ENCODE measurements at places on chromosomes 7 and 10.

DNA sequence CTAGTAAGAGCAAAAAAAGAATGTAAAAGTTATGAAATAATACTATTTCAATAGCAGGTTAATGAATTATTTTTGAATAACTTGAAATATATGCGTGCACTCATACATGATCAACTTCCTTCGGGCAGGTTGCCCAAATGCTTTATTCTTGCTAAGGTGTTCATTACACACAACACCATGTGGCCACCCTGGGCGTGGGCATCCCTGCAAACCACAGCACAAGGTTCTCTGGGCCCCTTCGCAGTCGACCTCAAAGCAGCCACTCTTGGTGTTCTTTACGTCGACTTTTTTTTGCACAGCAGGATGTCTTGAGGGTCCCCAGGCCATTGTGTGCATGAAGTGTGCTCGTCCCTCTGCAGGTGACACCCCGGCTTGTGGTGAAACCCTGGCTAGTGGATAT lies 300.7 kb upstream of the PITRM1 start:
- no peak overlapping the region for H3K27ac ChIP-seq
- no peaks in the 10 kb centered on the region for H3K36me3 ChIP-seq
- peaks cover 50% of the 10 kb centered on the region for H3K4me1 ChIP-seq
- DNase-seq = no peak

- no peak overlapping the region for H3K27ac ChIP-seq
- H3K4me1 ChIP-seq = no peaks in the 10 kb centered on the region
- no peaks in the 10 kb centered on the region for H3K27me3 ChIP-seq
These were observed 98.6 kb upstream of the KCTD7 start for GRCh38 chr7:66529883-66530610.

DNA sequence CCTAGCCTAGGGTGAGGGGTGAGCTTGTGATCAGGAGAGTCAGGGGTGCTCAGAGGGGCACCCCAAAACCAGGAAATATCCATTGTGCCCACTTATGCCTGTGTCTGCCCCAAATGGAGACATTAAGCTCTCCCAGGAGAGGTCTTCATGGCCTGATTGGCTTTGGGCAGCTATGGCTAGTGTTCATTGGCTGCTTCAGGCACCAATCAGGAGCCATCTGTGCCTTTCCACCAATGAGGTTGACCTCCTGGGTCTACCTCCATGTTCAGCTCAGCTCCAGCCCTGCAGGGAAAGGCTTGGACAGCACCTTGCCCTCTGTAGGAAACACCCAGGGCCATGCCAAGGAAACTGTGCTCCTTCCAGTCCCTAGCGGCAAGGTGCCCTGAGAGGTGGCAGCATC lies 23.9 kb upstream of the HSPB1 start:
- no peak overlapping the region for H3K4me3 ChIP-seq
- peaks cover 49% of the 10 kb centered on the region for H3K27me3 ChIP-seq
- no peak overlapping the region for H3K27ac ChIP-seq
- no peaks in the 10 kb centered on the region for H3K36me3 ChIP-seq

GRCh38 chr10:126930883-126931503 lies 25.8 kb downstream of the DOCK1 start:
- no peak for DNase-seq
- H3K27me3 ChIP-seq = no peaks in the 10 kb centered on the region
- H3K4me3 ChIP-seq = no peak overlapping the region
- H3K27ac ChIP-seq = no peak overlapping the region
- no peaks in the 10 kb centered on the region for H3K36me3 ChIP-seq

- H3K27me3 ChIP-seq = no peaks in the 10 kb centered on the region
- no peaks in the 10 kb centered on the region for H3K36me3 ChIP-seq
- no peaks in the 10 kb centered on the region for H3K4me1 ChIP-seq
- DNase-seq = no peak
- no peak overlapping the region for H3K27ac ChIP-seq
These were observed 306.3 kb downstream of the FZD1 start for GRCh38 chr7:91570560-91570959.

DNA sequence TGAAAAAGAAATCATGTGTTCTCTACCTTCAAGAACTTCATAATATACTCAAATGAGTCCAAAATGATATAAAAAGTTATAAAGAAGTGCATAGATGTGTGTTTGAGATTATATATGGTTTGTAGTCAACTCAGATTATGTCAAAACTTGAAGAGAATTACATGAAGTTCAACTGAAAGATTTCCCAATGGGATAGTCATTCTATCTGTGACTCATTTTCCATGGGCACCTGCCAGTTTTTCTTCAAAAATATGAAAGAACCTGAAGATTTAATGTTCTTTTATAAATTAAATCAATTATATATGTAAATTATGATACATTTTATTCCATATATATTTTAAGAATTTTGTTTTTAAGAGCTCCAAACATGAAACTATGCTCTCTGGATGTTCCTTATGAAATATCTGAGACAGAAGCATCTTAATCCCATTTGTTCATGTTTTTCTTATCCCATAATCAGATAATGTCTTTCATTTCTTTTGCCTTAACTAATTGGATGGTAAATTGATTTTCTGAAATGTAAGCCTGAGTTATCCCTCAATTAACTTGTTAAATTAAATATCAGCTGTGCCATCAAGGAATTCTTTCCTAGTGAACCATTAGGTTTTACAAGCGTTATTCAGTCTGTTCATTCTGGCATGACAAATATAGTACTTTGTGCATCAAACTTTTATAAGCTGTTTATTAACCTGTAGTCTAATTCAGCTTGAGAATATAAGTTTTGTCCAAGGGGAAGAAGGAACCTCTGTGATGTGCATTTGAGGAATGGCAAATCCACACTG lies 387.1 kb downstream of the IPMK start:
- H3K27me3 ChIP-seq = no peaks in the 10 kb centered on the region
- H3K4me1 ChIP-seq = no peaks in the 10 kb centered on the region
- no peak overlapping the region for H3K4me3 ChIP-seq
- no peak overlapping the region for H3K27ac ChIP-seq
- no peaks in the 10 kb centered on the region for H3K36me3 ChIP-seq

GRCh38 chr10:27857616-27858015 lies 112.0 kb upstream of the MKX start:
- no peak overlapping the region for H3K4me3 ChIP-seq
- no peak for DNase-seq
- H3K27me3 ChIP-seq = peaks cover 2% of the 10 kb centered on the region
- H3K36me3 ChIP-seq = no peaks in the 10 kb centered on the region
- no peaks in the 10 kb centered on the region for H3K4me1 ChIP-seq

- H3K27ac ChIP-seq = no peak overlapping the region
- no peaks in the 10 kb centered on the region for H3K36me3 ChIP-seq
- H3K27me3 ChIP-seq = no peaks in the 10 kb centered on the region
- H3K4me1 ChIP-seq = no peaks in the 10 kb centered on the region
- H3K4me3 ChIP-seq = no peak overlapping the region
These were observed 497.4 kb downstream of the GRM8 start for GRCh38 chr7:126755381-126755780.

GRCh38 chr10:96697438-96697837 lies 22.9 kb downstream of the PIK3AP1 start:
- no peak overlapping the region for H3K27ac ChIP-seq
- no peaks in the 10 kb centered on the region for H3K36me3 ChIP-seq
- peaks cover 26% of the 10 kb centered on the region for H3K4me1 ChIP-seq
- no peak for DNase-seq

GRCh38 chr7:51349820-51350545 lies 33.4 kb upstream of the COBL start:
- H3K27me3 ChIP-seq = peaks cover 1% of the 10 kb centered on the region
- no peaks in the 10 kb centered on the region for H3K4me1 ChIP-seq
- H3K4me3 ChIP-seq = no peak overlapping the region
- no peak overlapping the region for H3K27ac ChIP-seq
- DNase-seq = no peak
- H3K36me3 ChIP-seq = no peaks in the 10 kb centered on the region

GRCh38 chr7:157153260-157153659 lies 14.5 kb downstream of the UBE3C start:
- H3K27ac ChIP-seq = no peak overlapping the region
- peaks cover 20% of the 10 kb centered on the region for H3K4me1 ChIP-seq

DNA sequence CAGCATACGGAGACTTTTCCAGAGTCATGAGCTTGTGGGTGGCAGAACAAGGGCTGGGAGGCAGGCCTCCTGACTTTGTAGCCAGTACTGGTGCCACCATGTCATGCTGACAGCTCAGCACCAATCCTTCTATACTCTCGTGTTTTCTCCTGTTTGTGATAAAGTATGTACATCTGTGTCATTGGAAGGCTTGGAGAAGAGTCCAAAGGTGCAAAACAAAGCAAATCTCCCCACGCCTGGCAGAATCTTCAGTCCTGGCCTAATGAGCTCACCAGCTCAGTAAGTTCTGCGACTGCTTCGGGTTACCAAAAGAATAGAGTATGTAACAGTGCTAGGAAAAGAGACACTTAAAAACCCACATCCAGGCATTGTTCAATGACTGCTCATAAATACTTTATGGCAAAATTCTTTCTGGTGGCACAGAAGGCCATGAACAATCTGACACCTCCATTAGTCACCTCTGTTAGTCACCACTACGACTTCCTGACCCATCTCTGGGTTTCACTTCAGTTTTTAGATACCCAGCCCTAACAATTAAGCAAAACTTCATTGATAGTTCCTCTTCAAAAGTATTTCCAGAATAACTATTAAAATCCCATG lies 24.5 kb downstream of the STEAP1 start:
- peak overlapping the region; percentile 3 for H3K4me3 ChIP-seq
- peak overlapping the region; percentile 81 for H3K27ac ChIP-seq
- no peaks in the 10 kb centered on the region for H3K36me3 ChIP-seq
- DNase-seq = no peak
- peaks cover 25% of the 10 kb centered on the region for H3K4me1 ChIP-seq
- peaks cover 2% of the 10 kb centered on the region for H3K27me3 ChIP-seq

All from activated CD4-positive, alpha-beta memory T cell treated with anti-CD3 and anti-CD28 coated beads, Interleukin-2, amount 10 ng/mL, durations not matched to agents 7 days and 5 days (primary cell).